Stimulated activated CD8-positive, alpha-beta memory T cell treated with anti-CD3 and anti-CD28 coated beads, Interleukin-15, amount 100 ng/mL, for 24 hours (primary cell): ENCODE measurements at places on chromosomes 4 and X.

DNA sequence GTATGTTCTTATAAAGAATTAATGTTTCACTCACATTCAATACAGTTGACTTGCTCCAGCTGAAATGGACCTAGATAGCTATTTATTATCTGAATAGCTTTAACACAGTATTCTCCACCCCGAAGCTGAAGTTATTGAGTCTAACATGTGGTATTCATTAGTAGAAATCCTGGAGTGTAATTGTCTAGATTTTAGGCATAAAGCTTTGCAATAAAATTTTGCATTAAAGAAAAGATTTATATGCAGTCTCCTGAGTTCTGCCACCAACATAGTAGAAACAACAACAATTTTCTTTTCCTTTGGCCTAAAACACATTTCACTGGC is 90.2 kb upstream of the DCLK2 start:
- DNase-seq, result no peak

GRCh38 chr4:179989975-179990374 is 2253.2 kb upstream of the TENM3 start:
- no peak for DNase-seq

DNA sequence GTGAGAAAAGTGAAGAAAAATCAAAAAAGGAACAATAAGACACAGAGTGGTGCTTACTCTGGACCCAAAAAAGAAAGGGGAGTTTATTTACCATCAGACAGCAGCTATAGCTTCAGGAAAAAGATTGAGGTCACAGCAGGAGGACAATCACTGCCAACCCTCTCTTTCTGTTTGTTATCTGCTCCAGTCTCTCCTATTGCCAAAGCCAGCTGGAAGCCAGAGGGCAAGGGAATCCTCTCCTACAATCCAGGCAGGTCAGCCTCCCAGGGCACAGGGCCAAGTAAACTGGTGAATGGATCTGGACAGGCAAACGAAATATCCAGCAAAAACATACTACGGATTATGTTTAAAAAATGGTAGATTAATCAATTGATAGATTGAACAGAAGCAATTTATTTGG is 306.9 kb upstream of the SLIT2 start:
- DNase-seq, result no peak

DNA sequence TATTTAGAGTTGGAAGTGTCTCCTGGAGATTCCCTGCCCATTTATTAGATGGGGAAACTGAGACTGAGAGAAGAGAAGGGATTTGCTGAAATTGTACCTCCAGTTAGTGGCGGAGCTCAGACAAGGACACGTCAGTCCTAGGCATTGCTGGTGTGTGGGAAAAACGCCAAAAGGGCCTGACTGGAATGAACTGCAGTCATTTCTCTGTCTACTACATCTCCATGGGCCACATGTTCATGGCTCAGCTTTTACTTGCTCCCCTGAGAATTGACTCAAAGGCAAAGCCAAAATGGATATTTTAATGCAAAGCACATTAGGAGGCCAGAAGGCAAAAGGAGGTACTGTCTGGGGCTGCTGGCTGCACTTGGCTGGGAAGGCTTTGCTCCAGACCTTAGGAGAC is 3.9 kb downstream of the TFDP3 start:
- no peak for DNase-seq

GRCh38 chr4:67204441-67204840 is 340.9 kb downstream of the CENPC start:
- no peak for DNase-seq

DNA sequence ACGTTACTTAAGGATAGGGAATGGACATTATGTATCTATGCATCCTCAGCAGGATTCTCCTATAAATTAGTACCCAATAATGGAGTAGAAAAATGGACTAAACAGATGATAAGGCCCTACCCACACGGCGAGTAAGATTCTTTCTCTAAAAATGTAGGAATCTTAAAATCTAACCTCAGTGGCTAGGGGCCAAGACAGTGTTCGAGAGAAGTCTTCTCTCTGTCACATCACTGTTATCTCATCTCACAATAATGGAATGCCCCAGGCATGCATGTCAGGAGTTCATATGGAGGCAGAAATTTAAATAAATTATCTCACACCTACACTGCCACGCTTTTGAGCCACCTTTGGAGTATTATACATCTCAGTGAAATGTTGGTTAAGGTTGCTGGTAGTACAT is 132.9 kb downstream of the LDB2 start:
- DNase-seq, result no peak

GRCh38 chrX:48713847-48714246 is 17.3 kb downstream of the SUV39H1 start:
- DNase-seq, result no peak

GRCh38 chrX:40867352-40867751 is 132.0 kb upstream of the MED14 start:
- DNase-seq, result no peak

DNA sequence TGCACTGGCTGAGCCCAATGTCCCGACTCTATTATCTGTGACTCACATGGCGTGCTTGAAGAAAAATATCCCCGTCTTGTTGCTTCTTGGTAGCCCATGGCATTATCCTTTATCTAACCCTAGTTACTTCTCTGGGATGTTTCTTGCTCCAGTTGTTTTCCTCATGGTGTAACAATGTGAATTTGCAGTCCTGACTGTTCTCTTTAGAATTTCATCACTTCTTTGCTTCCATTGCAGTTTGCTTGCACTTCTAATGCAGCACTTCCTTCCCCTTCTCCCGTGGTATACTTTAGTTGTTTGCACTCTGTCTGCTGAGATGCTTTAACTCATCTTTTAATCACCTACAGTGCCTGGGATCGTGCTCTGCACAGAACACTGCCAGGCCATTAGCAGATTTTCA is 126.9 kb downstream of the MAML3 start:
- no peak for DNase-seq

GRCh38 chrX:78452356-78452755 is 124.9 kb upstream of the CYSLTR1 start:
- DNase-seq, result no peak
